ENCODE measurements at places on chromosomes 4 and X.

- DNase-seq = no peak
Observed at GRCh38 chr4:111483375-111484169, 661.7 kb upstream of the FAM241A start.

- DNase-seq = no peak
Observed at GRCh38 chrX:9338986-9339385, 125.9 kb upstream of the TBL1X start.

GRCh38 chr4:6183740-6184139 lies 16.6 kb downstream of the JAKMIP1 start:
- no peak for DNase-seq

DNA sequence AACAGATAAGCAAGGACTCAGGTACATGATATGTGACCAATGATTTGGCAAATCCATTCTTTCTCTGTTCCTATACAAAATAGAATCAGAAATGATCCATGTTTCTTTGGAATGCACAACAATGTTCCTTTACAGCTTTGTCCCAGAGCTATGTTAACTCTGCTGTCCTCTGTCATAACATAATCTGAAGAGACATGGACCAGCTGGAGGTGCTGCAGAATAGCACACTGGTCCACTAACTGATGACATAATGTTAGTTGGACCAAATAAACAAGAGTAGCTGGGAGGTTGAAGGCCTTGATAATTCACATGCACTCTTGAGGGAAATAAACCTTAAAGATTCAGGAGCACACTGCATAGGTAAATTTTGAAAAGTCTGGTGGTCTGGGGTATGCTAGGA lies 23.0 kb upstream of the DHX15 start:
- no peak for DNase-seq

- no peak for DNase-seq
Observed at GRCh38 chrX:68571610-68572311, 72.9 kb downstream of the YIPF6 start.

DNA sequence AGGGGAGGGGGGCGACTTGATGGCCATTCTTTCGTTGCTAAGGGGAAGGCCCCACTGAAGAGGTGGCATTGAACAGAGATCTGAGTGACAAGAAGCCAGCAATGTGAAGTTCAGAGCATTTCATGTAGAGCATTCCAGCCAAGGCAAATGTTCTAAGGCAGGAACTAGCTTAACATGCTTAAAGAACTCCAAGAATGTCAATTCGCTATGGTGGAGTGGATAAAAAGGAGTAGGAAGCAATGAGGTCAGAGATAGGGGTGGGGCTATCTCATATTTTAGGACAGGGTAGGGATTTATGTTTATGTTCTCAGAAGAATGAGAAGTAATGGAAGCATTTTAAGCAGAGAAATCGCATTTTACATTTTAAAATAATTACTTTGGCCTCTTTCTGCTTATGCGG lies 130.9 kb downstream of the TTC29 start:
- no peak for DNase-seq

- DNase-seq = no peak
Observed at GRCh38 chrX:133956570-133957340, 28.6 kb downstream of the GPC3 start.

GRCh38 chr4:144967161-144967560 lies 130.8 kb downstream of the ANAPC10 start:
- no peak for DNase-seq

GRCh38 chrX:96978906-96979305 lies 95.2 kb downstream of the RPA4 start:
- no peak for DNase-seq

DNA sequence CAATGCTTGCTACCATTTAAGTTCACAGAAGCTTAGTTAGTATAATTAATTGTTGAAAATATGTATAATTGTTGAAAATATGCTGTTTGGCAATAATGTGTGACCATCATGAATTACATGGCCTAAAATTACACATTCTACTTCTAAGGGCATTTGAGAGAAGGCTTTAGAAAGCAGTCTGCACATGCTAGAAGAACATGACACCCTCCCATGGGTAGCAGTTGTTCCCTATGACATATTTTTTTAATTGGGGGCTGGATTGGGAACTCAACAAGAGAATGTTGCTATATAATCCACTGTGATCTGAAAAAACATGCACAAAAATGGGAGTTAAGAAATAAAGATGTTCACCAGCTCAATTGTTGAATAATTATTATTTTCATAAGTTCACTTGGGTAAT lies 331.4 kb downstream of the ARHGAP24 start:
- DNase-seq = no peak
